ENCODE measurements at places on chromosomes 7 and 10.

DNA sequence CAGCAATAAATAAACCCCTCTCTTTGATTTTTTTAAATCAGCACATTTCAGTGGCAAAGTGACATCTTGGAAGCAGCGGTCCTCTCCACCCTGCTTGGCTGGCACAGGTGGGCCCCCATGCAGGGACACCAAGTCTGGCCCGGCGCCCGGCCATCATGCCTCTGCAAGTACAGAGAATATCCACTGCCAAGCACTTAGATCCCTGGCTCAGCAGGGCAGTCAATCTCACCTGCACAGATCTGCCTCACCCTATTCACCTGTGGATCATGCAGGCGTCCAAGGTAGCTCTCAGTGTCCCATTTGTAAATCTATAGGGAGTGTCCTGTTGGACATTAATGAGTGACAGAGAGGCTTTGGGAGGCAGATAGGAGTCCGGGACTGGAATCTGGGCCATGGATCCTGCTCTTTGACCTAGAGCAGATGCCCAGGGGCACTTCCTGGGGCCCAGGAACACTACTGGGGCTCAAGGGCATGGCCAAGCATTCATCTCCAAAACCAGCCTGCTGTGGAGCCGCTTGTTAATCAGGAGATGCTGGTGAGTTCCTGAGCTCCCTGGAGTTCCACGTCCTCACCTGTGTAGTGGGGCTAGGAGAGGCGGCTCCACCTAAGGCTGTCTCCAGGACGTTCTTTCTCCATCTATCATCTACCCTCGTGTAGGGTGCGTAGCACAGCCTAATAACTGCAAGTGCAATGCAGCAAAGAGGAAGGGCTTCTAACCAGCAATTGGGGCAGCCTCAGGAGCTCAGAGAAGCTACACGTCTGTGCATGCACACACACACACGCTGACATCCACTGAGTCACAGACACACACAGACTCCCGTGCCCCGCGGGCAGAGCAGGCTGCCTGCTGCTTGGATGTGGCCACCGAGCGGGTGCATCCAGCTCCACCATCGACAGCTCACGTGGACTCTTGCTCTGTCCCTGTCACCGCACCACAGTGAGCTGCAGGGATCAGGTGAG lies 123.6 kb downstream of the OAT start:
- DNase-seq: no peak

- DNase-seq: no peak
Observed at GRCh38 chr7:1104516-1105179, 16.7 kb downstream of the GPER1 start.

DNA sequence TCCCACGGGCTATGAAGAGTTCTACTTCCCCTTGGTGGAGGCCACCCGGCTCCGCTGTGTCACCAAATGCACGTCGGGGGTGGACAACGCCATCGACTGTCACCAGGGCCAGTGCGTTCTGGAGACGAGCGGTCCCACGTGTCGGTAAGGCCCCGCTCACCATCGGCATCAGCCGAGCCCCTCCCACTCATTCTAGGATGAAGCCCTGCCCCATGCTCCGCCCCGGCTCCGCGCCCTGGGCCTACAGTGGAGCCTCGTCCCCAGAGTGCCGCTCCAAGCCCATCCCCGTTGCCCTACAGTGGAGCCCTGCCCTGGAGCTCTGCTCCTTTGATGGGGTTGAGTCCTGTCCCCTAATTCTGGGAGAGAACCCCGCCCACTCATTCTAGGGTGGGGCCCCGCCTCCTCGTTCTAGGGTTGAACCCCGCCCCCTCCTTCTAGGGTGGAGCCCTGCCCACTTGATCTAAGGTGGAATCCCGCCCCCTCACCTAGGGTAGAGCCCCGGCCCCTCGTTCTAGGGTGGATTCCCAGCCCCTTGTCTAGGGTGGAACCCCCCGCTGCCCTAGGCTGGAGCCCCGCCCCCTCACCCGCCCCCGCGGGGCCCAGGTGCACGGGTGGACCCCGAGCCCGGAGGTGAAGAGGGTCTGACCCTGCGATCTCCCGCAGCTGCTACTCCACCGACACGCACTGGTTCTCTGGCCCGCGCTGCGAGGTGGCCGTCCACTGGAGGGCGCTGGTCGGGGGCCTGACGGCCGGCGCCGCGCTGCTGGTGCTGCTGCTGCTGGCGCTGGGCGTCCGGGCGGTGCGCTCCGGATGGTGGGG lies 3.4 kb upstream of the MUC12 start:
- DNase-seq: peak; percentile 61

DNA sequence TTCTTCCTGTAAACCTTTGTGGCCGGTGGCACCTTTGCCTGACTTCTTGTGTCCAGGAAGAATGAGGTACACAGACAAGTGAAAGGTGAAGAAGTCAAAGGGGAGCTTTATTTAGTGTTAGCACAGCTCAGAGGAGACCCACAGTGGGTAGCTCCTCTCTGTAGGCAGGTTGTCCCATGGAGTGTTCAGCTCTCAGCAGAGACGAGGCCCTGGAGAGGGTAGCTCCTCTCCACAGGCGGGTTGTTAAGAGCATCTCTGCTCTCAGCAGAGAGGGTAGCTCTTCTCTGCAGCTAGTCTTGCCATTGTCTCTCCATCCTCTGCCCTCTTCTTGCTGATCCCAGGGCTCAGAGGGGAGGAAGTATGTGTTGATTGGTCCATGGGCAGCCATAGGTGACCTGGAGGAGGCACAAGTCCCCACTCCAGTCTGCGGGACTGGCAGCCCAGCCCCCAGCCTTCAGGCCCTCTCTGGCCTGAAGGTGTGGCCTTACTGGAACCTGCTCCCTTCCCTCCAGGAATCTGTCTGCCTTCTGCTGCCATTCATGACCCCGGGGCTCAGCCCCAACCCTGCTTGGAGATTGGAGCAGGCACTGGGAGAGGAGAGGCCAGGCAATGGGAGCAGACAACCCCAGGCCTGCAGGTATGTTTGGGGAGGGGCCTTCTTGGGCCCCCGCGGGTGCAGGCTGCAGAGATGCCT lies 24.5 kb downstream of the HHEX start:
- DNase-seq: no peak

- no peak for DNase-seq
Observed at GRCh38 chr10:26502986-26503385, 64.8 kb downstream of the APBB1IP start.

DNA sequence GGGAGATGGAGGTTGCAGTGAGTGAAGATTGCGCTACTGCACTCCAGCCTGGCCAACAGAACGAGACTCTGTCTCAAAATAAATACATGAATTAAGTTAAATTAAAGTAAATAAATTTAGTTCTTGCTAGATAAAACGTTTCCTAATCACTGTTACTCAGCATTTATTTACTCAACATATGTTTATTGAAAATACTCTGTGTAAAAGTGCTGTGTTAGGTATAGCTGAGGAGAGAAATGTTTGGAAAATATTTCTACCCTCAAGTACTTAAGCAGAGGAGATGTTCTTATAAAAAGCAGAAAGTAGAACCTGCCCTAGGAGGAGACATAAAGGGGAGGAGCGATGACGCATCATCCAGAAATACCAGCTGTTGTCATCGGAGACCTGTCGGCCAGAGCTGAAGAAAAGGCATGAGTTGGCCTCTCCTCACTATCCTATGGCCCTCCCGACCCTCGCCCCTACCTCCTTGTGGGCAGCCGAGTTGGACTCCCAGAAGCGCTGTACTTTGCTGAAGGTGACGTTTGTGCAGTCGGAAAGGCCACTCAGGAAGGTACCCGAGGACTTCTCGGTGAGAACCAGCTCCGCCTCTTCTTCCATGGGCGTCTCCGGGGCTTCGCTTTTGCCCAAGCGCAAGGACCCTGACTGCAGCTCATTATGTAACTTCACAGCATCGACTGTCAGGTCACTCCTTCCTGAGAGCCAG lies 1.1 kb downstream of the RRP12 start:
- DNase-seq: no peak

- no peak for DNase-seq
Observed at GRCh38 chr7:158827411-158828132, 1.7 kb downstream of the ESYT2 start.

DNA sequence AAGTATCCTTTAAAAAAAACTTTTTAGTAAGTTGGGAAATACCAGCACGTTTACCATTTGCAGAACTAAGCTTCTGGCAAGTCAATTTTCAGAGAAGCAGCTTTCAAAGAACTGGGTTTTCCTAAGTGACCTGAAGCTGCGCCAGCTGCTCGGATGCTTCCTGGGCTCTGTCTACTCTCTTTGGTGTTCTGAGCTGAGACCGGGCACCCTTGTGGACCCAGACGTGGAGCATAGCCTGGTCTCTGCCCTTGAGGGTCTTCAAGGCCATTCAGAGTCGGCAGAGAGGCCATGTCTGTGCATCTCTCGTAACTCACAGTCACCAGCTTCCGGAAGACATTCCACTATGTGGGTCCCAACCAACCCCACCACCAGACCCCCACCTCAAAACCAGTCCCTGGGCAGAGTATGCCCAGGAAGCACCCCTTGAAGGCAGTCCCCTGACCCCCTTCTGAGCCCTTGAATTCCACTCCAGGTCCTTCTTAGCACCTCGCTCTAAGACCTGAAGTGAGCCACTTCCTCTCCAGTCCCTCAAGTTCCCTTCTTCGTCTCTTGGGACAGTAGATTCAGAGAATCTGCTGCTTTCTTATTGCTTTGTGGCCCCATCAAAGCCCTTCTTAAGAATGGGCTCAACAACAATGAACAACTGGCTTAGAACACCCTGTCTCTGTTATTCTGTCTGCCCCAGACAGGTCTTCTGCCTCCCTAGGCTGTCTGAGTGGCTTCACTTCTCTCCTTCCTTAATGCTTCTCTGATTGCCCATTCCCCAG lies 8.5 kb downstream of the CALML5 start:
- no peak for DNase-seq

- DNase-seq: no peak
Observed at GRCh38 chr10:73167458-73167782, 388 bp downstream of the ECD start.

- no peak for DNase-seq
Observed at GRCh38 chr7:118286131-118286530, 61.6 kb downstream of the ANKRD7 start.

- DNase-seq: no peak
Observed at GRCh38 chr7:55100544-55101327, 81.9 kb downstream of the EGFR start.

DNA sequence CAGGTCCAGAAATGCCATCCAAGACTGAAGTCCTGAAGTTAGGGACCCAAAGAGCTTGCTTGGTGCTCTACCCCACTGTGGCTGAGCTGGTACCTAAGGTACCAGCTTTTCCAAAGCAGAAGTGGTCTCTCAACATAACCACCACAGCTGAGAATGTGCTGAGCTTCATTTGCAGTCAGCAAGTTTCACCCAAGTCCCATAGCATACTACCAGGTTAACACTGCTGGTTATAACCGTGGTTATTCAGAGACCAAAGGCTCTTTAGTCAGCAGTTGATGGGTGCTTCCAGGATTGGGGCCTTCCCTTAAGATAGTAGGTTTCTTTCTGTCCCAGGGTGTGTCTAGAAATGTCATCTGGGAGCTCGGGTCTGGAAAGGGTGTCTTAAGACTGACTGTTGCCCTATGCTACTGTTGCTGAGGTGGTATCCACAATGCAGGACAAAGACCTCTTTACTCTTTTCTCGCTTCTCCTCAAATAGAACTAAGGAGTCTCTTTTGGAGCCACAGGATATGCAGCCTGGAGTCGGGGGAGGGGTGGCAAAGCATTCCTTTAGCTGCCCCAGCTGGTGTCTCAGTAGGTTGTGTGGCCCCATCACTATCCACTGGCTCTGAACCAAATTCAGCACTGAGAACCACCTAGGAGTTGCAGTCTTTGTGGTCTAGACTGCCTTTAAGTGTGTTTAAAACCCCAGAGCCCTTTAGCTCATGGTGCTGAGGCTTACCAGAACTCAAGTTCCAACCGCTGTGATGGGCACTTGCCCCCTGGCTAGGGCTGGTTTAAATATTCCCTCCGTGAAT lies 354.9 kb upstream of the SEMA3C start:
- DNase-seq: no peak

- no peak for DNase-seq
Observed at GRCh38 chr10:88221010-88221973, 357.9 kb downstream of the PTEN start.

Measured in activated effector memory CD4-positive, alpha-beta T cell treated with Interleukin-2 at 50 U/mL for 16 hours (primary cell).